ENCODE measurements at places on chromosomes 2 and 18.

DNA sequence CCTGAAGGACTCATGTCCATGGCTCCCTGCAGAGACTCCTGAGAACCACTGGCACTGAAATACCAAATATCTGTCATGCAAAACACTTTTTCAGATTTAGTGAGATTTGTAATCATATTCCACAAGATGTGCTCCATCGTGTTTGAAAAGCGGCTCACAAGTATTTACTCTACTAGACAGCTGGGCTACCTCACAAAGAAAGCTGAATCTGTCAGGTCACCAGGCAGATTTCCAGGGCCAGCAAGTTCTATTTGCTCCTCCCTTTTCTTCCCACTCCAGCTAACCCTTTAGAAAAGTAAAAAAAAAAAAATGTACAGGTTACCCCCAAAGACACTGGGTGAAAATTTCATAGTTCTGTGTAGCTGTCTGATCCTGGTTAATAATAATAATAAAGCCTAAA lies 22.9 kb downstream of the WIPF1 start:
- H3K4me1 ChIP-seq = no peaks in the 10 kb centered on the region
- no peak overlapping the region for H3K4me3 ChIP-seq
- H3K36me3 ChIP-seq = no peaks in the 10 kb centered on the region

DNA sequence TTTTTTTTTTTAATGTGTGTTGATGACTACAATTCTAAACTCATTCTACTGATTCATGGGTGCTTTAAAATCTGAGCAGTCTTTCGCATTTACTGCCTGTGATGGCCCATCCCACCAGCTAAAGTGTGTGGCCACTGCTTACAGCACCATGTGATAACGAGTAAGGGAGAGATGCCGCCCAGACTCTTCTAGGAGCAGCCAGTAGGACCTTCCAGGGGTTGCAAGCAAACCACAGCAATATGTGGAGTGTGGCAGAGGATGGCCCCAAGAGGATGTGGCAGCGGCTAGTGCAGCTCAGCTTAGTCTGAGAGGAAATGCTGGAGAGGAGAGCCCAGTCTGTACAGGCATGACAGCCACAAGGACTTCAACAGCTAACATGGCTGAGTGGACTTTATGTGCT lies 14.9 kb downstream of the IL1B start:
- no peaks in the 10 kb centered on the region for H3K4me1 ChIP-seq
- no peak overlapping the region for H3K4me3 ChIP-seq
- no peak overlapping the region for H3K27ac ChIP-seq
- no peak for DNase-seq
- H3K27me3 ChIP-seq = no peaks in the 10 kb centered on the region

- peak; percentile 14 for DNase-seq
- peaks cover 37% of the 10 kb centered on the region for H3K4me1 ChIP-seq
- H3K36me3 ChIP-seq = no peaks in the 10 kb centered on the region
- H3K27me3 ChIP-seq = no peaks in the 10 kb centered on the region
- H3K4me3 ChIP-seq = peak overlapping the region; percentile 32
These were observed 108.5 kb upstream of the UNC80 start for GRCh38 chr2:209663139-209663538.

- DNase-seq = no peak
- no peaks in the 10 kb centered on the region for H3K27me3 ChIP-seq
- no peaks in the 10 kb centered on the region for H3K36me3 ChIP-seq
These were observed 29.2 kb downstream of the WIPF1 start for GRCh38 chr2:174568425-174568824.

DNA sequence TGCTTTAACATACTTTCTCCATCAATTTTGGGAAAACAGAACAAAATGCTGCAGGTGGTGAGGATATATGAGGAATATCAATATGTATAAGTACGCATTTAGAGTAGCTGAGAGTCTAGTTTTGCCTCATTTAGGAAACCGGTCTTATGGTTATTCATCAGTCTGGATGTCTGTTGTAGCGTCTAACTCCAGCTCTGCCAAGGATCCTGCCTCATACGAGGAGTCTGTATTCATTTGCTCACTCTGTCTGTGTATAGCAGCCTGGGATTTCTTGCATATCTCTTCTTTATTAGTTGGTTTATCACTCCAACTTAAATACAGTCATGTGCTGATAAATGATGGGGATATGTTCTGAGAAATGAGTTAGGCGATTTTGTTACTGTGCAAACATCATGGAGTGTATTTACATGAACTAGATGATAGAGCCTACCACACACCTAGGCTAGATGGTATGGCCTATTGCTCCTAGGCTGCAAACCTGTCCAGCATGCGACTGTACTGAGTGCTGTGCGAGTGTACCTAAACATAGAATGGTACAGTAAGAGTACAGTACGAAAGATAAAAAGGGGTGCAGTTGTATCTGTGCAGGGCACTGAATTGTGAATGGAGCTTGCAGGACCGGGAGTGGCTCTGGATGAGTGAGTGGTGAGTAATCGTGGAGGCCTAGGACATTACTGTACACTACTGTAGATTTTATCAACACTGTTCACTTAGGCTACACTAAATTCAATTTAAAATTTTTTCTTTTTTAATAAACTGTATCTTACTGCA lies 148.1 kb downstream of the ZNF407 start:
- H3K4me3 ChIP-seq = no peak overlapping the region
- H3K36me3 ChIP-seq = no peaks in the 10 kb centered on the region

GRCh38 chr2:102619414-102620319 lies at the start of gene SLC9A2:
Gene SLC9A2 (plus strand): TSS chr2:102619553. CDS start chr2:102619849, 296 bp downstream.
- peak within 1 kb of the TSS; percentile 63 for H3K4me3 ChIP-seq
- no peak within 1 kb of the TSS for H3K27ac ChIP-seq
- peaks cover 98% of the 10 kb centered on the region for H3K27me3 ChIP-seq
- no peaks in the 10 kb centered on the region for H3K36me3 ChIP-seq
- peaks cover 14% of the 10 kb centered on the region for H3K4me1 ChIP-seq

Data from neural progenitor cell (in vitro differentiated cells).